ENCODE measurements at places on chromosomes 4 and X.

- DNase-seq: no peak
Observed at GRCh38 chrX:12881914-12882313, 15.0 kb downstream of the TLR7 start.

GRCh38 chr4:24322511-24322910 lies 261.8 kb downstream of the DHX15 start:
- no peak for DNase-seq

DNA sequence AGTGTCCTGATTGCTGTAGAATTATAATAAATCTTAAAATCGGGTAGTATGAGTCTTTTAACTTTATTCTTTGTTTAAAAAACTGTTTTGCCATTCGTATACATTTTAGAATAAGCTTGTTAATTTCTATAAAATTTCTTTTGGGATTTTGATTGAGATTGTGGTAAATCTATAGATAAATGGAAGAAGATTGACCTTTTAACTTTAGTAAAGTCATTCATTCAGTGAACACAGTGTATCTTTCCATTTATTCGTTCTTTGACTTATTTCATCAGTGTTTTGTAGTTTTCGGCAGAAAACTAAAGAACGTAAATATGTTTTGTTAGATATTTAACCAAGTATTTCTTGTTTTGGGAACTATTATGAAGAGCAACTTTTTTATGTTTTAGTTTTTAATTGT lies 38.9 kb downstream of the DRD5 start:
- no peak for DNase-seq

DNA sequence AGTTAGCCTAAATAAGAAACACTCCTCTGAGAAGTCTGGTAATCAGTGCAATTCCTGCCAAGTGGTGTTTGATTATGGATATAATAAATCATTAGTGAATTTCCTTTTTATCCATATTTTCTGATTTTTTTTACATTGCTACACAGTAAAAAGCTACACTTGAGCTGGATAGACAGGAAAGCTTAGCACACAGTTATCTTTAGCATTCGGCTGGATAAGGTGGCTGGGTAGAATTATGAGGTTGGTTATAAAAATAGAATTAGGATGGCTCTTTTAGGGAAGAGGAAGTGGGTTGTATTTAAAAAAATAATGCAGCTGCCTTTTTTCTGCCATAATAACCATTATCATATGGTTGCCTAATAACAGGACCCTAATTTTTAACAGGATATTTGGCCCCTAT lies 460.6 kb downstream of the NAF1 start:
- DNase-seq: no peak

GRCh38 chr4:110202024-110202423 lies 3.6 kb upstream of the ELOVL6 start:
- no peak for DNase-seq

- peak; percentile 17 for DNase-seq
Observed at GRCh38 chrX:140091125-140091886, 126.0 kb upstream of the CXorf66 start.

GRCh38 chr4:23877758-23878229 lies 12.1 kb downstream of the PPARGC1A start:
- DNase-seq: no peak

DNA sequence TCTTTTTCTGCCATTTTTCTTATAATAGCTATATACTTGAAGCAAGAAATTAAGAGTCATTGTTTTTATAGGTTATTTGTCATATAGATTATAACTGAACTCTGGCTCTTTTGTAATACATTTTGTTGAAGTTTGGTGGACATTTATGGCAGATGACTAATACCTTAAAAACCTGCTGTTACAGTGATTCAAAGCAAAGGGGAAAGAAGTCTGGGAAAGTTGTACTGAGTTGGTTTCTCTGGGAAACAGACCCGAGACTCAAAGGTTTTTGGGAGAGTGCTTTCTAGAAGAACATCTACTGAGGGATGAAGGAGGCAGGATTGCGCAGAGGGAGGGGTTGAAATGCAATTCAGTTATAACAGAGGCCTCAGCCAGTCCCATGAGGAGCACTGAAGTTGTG lies 35.9 kb downstream of the NAP1L5 start:
- DNase-seq: no peak

- DNase-seq: no peak
Observed at GRCh38 chr4:139492429-139492828, 38.5 kb downstream of the RAB33B start.

- peak; percentile 89 for DNase-seq
Observed at GRCh38 chr4:6709230-6710114, at the start of gene MRFAP1L1. MRFAP1L1 (minus strand) TSS chr4:6709865; CDS start chr4:6709629, 236 bp downstream.

GRCh38 chr4:166017804-166018203 lies 144.8 kb downstream of the TLL1 start:
- DNase-seq: no peak

GRCh38 chrX:103791228-103791627 lies 14.6 kb downstream of the PLP1 start:
- no peak for DNase-seq

Data from caudate nucleus (tissue), 63 donors.